Forelimb muscle (tissue), 1 donor: ENCODE measurements at places on chromosomes 7 and 10.

DNA sequence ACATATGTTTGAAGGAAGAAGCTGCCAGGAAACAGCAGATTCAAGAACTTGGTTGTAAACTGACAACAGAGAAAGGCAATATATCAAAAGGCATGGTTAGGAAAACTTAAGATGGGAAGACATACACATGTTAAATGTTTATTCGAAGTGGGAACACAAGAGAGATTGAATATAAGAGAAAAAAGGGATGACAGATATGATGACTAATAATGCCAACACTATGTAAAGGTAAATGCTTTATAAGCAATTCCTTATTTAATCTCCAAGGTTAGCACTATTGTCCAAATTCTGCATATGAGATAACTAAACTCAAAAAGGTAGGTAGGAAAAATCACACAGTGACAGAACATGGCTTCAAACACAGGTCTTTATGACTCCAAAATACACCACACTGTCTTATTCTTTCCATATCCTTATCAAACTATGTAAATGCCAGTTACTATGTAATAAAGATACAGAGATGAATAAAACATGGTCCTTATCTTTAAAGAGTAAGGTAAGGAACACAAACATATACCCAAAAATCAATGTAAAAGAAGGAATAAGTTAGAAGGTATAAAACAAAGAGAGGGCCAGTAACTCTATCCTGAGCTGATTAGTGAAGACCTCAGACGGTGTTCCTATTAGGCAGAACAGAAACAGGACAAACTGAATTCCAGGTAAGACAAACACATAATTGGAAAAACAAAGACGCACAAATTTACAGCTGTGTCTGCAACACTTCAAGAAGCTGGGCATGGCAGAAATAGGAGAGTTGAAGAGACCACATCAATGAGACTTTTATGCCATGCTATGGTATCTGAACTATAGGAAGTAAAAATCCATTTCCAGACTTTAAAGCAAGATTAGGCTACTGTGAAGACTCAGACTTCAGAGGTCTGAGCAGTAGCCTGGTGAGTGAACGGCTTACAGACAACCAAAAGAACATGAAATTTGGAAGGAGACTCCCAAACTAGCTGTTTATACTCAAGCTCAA lies 56.1 kb downstream of the ABI1 start:
- DNase-seq = no peak

DNA sequence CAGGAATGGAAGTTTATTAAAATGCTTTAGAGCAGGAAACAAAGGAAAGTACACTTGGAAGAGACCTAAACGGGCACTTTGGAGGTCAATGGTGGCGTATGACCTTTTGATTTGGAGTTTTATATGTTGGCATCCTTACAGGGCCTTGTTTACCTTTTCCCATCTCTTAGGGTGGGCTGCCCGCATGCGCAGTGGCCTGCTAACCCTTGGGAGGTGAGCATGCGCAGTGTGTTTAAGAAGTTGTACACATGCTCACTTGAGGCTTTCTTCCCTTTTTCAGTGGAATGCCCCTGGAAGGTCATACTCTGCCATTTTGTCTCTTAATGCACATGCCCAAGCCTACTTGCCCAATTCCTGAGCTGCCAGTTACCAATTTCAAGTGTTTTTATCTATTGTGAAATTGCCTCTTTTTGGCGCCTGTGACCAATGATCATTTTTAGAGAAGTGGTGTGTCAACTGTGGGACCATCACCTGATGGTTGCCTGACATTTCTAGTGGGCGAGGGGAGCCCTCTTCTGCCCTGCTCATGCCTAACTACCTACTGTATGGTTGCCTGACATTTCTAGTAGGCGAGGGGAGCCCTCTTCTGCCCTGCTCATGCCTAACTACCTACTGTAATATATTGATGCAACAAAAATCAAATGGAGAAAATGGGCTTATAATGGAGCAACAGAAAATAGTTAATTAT lies 138.0 kb downstream of the PPP1R9A start:
- no peak for DNase-seq

- DNase-seq = no peak
These were observed 80.9 kb upstream of the VWC2 start for GRCh38 chr7:49692516-49692915.

DNA sequence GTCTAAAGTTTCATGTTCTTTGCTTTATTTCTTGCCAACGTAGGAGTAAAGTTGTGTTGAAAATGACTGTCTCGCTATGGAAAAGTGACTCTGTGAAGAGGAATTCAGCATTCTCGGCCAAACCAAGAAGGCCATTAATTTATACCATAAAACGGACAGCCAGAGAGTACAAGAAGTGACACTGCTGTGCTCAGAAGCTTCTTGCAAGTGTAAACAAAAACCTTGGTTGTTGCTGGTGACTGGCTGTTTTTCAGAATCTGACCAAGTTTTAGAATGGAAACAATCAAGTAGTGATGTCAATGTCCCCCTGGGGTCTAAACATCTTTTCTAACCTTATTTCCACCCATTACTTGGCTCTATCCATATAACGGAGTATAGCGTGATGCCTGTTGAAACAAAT lies 201.9 kb downstream of the INHBA start:
- no peak for DNase-seq

DNA sequence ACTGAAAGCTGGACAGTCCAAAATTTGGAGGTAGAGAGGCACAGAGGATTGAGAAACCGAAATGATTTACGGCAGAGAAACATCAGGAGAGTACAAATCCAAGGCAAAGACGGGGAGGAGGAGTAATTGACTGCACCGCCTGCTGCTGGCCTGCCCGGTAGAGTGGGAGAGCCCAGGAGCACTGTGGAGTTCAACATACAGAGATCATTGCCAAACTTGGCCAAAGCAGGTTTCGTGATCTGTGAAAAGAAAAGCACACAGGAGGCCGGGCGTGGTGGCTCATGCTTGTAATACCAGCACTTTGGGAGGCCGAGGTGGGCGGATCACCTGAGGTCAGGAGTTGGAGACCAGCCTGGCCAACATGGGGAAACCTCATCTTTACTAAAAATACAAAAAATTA lies 306.0 kb upstream of the PFKP start:
- no peak for DNase-seq

DNA sequence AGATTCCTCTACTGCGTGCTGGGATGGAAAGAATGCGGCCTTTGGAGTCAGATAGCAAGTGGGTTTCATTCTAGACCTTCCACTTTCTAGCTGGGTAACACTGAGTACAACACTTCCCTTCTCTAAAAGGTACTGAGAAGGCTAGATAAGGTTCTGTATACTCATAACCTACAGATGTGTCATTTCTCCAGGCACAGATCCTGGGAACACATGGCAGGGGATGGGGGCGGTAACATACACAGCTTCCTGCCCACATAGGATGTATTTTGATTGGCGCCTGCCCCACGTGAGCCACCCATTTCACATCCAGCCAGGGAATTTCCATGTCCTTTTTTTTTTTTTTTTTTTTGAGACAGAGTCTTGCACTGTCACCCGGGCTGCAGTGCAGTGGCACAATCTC lies 31.8 kb downstream of the KLRG2 start:
- DNase-seq = no peak

- DNase-seq = no peak
These were observed 541.5 kb upstream of the C7orf33 start for GRCh38 chr7:148049068-148049467.

- DNase-seq = no peak
These were observed 93.5 kb downstream of the UPF2 start for GRCh38 chr10:11949152-11949551.

GRCh38 chr7:155449008-155449868 lies 8.7 kb upstream of the EN2 start:
- no peak for DNase-seq
